ENCODE measurements at places on chromosomes 16 and 17. TPM values are rescaled to one million over a fixed set of nuclear protein-coding genes. Genes with fewer than 3 reads are reported as not detected.

COPRS gene
- total RNA-seq: 95.6 TPM

RNF135 gene
- total RNA-seq: 6.7 TPM

BAIAP3 gene
- total RNA-seq: 0.34 TPM

KRTAP16-1 gene
- not detected for total RNA-seq

PRR35 gene
- not detected for total RNA-seq

FBXW10 gene
- total RNA-seq: 0.36 TPM

LPO gene
- not detected for total RNA-seq

GUCY2D gene
- total RNA-seq: not detected

ZSCAN10 gene
- not detected for total RNA-seq

CES3 gene
- total RNA-seq: not detected

VMO1 gene
- not detected for total RNA-seq

MT1A gene
- 2.8 TPM for total RNA-seq

CCDC200 gene
- total RNA-seq: not detected

CNTROB gene
- 27.0 TPM for total RNA-seq

ADAD2 gene
- total RNA-seq: not detected

PIPOX gene
- 1.7 TPM for total RNA-seq

RNF43 gene
- 12.0 TPM for total RNA-seq

INTS2 gene
- 18.9 TPM for total RNA-seq

ITGB3 gene
- 33.4 TPM for total RNA-seq

ZNF18 gene
- 13.3 TPM for total RNA-seq

CDT1 gene
- 9.3 TPM for total RNA-seq

TMEM220 gene
- 4.5 TPM for total RNA-seq

RCVRN gene
- total RNA-seq: 0.34 TPM

FOXJ1 gene
- total RNA-seq: not detected

SPATA32 gene
- not detected for total RNA-seq

SLC5A10 gene
- 0.67 TPM for total RNA-seq

MPG gene
- 147 TPM for total RNA-seq

C16orf89 gene
- total RNA-seq: not detected

CHST4 gene
- total RNA-seq: not detected

OR1A1 gene
- not detected for total RNA-seq

NCBP3 gene
- total RNA-seq: 20.7 TPM

ZPBP2 gene
- not detected for total RNA-seq

CMC2 gene
- 52.7 TPM for total RNA-seq

TBC1D26 gene
- total RNA-seq: under 0.01 TPM

SMIM36 gene
- not detected for total RNA-seq

SMYD4 gene
- total RNA-seq: 17.6 TPM

SEZ6 gene
- total RNA-seq: not detected

ZNF469 gene
- total RNA-seq: 0.36 TPM

EPN3 gene
- not detected for total RNA-seq

CRHR1 gene
- not detected for total RNA-seq

SDR42E2 gene
- not detected for total RNA-seq

TEKT3 gene
- total RNA-seq: not detected

SOCS1 gene
- 1.7 TPM for total RNA-seq

PKMYT1 gene
- total RNA-seq: 29.9 TPM

WFDC1 gene
- total RNA-seq: 51.3 TPM

MRPL28 gene
- 80.7 TPM for total RNA-seq
